ENCODE measurements at places on chromosomes 5 and 9. TPM values are rescaled to one million over a fixed set of nuclear protein-coding genes. Genes with fewer than 3 reads are reported as not detected.

GRCh38 chr5:177487144-177487543 lies 10.3 kb downstream of the PDLIM7 start:
- DNase-seq: no peak

GRCh38 chr5:36535859-36536615 lies 70.4 kb upstream of the SLC1A3 start:
- no peak for DNase-seq

PCDHGB4 gene
- 2.3 TPM for total RNA-seq

DNA sequence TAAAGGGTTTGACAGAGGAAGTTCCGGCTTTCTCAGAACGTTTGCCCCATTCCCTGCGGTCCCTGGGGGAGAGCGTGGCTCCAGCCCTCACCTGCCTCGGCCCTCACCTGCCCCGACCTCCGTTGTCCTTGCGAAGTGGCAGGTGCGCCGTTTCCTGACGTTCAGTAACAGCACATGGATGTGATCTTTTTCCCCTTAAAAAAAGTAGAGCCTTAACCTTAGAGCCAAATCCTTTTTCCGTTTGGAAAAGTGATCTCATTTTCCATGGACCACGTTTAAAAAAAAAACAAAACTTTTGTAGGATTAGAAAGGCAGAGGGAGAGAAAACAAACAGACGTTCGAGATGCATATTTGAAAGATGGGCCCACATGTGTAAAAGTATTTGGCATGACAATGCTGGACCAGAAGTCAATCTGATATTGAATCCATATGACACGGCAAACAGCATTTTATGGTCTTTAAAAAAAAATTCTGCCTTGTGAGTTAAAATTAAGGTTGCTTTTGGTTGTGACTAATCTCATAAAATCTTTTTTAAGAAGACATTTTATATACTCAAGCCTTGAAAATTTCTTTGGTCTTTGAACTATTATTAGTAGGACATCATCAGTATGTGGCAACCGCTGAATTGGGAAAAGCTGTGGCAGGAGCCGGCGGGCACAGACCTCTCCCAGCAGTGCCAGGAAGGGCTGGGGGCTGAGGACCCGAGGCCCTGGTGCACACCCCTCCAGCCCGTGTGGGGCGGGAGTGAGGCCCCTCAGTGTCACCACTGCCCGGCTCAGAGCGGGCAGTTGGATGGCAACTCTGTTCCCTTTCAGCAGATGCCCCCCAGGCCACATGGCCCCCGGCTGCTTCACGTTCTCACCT lies 42.5 kb upstream of the EXOC3 start:
- peak; percentile 75 for DNase-seq

DNA sequence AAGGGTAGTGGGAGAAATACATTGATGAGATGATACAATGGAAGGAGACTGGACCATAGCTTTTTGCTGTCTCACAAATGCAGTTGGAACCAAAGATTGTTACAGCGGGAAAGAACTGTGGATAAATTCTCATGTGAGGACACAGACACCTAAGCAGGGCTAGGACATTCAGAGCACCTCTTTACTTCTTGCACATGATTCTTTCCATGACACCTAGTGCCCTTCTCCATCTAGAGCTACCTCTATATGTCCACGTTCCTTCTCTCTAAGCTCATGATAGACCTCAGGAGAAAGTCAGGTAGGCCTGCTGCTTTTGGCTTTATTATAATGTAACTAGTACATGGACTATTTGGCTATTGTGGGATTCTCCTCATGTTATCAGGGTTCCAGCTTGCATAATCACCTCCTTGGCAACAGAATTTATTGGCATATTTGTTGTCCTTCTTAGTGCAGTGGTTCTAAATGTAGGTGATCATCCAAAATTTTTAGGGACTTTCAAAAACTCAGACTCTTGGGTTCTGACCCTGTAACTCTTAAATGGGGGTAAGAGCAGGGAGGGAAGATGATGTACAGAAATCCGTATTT lies 27.2 kb downstream of the NR3C1 start:
- DNase-seq: no peak

DNA sequence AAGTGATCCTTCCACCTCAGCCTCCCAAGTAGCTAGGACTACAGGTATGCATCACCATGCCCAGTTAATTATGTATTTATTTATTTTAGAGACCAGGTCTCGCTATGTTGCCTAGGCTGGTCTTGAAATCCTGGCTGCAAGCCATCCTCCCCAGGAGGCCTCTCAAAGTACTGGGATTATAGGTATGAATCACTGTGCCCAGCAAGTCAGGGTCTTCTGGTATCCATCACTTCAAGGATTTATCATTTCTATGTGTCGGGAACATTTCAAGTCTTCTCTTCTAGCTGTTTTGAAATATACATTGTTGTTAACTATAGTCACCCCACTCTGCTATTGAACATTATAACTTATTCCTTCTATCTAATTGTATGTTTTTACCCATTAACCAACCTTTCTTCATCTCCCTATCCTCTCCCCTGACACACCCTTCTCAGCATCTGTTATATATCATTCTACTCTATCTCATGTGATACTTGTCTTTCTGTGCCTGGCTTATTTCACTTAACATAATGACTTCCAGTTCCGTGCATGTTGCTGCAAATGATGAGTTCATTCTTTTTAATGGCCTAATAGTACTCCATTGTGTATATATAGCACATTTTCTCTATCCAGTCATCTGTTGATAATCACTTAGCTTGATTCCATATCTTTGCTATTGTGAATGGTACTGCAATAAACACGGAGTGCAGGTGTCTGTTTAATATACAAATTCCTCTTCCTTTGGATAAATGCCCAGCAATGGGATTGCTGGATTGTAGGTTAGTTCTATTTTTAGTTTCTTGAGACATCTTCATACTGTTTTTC lies 26.4 kb downstream of the UTP15 start:
- no peak for DNase-seq

DNA sequence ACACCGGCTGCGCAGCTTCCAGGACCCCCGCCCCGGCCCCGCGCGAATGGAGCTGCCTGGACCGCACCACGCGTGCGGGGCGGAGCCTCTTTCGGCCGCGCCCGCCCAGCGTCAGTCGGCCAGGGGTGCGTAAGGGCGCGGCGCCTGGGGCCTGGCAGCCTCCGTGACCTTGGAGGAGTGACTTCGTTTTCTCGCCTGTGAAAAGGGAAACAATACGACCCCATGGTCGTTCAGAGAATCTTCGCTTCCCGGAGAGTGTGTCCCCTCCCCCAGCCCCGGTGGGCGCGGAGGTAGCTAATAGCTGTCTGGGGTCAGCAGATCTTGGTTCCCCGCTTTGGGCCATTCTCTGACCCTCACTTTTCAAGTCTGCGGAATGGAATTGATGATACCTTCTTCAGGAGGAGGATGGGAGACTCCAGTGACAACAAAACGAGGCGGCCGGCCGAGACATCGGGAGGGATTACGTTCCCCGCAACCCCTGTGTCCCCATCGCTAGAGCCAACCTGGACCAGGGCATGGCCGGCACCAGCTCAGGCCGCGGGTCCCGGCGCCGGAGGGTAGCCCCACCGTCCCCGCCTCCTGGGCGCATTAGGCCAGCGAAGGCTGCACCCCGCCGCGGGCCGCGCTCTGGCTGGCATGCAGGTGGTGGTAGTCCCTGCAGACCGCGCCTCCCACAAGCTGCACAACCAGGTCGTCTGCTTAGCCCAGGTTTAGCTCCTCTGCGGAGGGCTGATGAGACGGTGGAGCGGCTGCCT lies 5.5 kb upstream of the CDHR2 start:
- DNase-seq: peak; percentile 95

ZNF618 gene
- total RNA-seq: 10.9 TPM

- no peak for DNase-seq
Measured at GRCh38 chr9:96108691-96109380, 193.1 kb downstream of the HSD17B3 start.

DNA sequence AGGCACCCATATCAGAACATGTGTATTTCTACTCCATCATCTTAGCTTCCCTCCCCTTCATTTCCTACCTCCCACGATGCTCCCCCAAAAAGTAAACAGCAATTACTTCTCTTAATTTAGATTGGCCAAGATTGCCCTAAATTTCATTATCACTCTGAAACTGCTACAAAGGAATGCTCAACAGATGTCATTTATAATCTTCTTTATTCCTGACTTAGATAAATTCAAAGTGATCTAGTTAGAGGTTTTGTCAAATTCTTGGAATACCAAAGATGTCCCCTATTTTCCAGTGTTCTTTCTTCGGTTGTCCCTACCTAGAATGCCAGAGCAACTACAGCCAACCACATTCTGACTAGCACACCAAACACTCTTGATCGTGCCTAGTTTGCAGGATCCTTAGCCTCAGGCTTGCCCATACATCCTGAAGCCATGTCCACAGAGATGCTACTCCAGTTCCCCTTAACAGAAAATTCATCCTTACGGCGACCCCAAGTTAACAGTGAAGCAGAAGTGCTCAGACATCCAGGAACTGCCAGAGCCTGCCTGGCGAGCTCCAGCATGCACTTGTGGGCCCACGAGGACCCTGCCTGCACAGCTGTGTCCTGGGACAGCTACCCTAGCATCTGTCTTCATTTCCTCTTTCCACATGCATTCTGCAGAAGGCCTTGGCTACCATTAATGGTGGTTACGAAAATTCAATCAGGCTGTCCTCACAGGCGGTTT lies 31.6 kb downstream of the DAP start:
- no peak for DNase-seq

DNA sequence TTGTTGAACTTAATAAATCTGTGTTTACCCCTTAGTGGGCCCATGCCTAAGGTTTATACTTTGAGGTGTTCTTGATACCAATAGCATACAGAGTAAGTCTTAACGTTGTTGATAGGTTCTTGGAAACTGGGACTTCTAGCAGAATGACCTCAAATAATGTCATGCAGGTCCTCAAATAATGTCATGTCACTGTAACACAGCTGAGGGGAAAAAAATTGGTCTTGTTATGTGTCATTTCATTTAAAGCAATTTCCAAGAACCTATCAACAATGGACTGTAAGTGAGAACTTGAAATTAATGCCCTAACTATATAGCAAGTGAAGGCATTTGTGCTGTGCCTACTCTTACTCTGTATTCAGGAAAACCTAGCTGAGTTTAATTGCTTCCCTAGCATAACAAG lies 7.2 kb downstream of the DNAJA1 start:
- no peak for DNase-seq

- DNase-seq: no peak
Measured at GRCh38 chr9:95213117-95213516, 104.4 kb downstream of the FANCC start.

DNA sequence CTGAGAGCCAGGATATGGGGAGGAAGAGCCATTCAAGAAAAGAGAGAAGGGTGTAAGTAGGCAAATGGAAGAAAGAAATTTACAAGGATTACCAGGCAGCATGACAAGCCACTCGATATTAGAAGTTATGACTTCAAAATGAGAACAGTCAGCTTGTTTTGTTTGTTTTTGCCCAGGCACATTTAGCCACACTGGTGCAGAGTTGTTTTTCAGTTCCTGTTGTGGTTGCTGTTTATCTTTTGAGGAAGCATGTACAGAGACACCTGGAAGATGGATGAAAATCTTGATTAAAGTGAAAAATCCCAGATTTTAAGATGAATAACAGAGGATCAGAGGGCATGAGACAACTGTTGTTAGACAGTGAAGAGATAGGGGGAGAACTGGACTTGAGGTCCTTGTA lies 199.1 kb downstream of the MTRR start:
- no peak for DNase-seq

GRCh38 chr9:129880654-129881546 lies 45.6 kb downstream of the USP20 start:
- DNase-seq: peak; percentile 76

DNA sequence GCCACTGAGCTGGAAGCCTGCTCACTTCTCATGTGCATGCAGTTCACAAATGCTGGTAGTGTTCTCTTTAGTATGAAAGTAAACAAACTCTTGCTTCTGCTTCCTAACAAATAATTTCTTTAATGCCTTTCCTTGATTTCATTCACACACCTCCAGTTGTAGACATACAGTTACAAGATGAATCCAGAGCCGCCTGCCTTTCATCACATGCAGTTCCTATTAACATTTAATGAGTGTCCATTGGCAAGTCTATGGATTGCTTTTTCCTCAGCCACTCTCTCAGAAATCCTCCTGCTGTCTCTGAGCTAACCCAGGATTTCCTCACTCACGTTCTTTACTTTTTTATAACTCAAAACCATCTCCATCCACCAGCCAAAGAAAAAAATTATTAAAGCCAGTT lies 408.6 kb downstream of the BNC2 start:
- DNase-seq: no peak

GRCh38 chr5:137727623-137728022 lies 8.3 kb downstream of the KLHL3 start:
- DNase-seq: no peak

DNA sequence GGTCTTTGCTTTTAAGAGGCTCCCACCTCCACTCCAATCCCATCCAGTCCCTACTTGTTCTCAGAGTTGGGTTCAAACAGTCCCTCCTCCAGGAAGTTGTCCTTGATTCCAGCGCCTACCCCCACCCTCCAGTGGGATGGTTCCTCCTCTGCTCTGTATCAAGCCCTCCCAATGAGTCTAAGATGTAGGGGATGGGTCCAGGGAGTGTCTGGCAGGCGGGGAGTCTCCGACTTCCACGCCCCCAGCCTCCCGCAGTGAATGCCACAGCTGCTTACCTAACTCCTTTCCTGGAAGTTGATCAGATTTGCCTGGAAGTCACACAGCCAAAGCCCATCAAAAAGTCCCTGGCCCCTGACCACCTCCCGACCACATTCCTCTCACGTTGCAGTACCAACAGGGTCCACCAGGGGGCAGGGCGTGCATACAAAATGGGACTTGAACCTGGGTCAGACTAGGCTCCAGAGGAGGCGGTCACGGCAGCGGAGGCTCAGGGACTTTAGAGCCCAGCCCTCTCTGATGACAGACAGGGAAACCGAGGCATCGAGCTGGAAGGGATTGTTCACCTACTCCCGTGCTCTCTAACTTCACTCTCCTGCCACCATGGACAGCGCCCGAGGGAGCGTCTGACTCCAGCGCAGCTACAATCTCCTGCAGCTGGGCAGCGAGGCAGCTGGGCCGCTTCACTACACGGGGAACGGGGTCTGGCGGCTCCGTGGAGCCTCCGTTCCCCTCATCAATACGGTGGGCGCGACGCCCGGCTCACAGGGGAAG lies 25.0 kb upstream of the TDRD7 start:
- peak; percentile 86 for DNase-seq

GRCh38 chr5:96721351-96721977 lies 59.3 kb downstream of the CAST start:
- DNase-seq: no peak

- no peak for DNase-seq
Measured at GRCh38 chr5:83856881-83857280, 136.2 kb upstream of the HAPLN1 start.

GRCh38 chr5:81751836-81752643 lies 1.1 kb upstream of the SSBP2 start:
- DNase-seq: no peak

GRCh38 chr9:121294866-121295661 lies 27.1 kb downstream of the GSN start:
- no peak for DNase-seq

GRCh38 chr9:75176037-75176436 lies 87.7 kb downstream of the OSTF1 start:
- no peak for DNase-seq

GRCh38 chr9:93089481-93089991 lies 6.5 kb upstream of the CARD19 start:
- peak; percentile 63 for DNase-seq

DNA sequence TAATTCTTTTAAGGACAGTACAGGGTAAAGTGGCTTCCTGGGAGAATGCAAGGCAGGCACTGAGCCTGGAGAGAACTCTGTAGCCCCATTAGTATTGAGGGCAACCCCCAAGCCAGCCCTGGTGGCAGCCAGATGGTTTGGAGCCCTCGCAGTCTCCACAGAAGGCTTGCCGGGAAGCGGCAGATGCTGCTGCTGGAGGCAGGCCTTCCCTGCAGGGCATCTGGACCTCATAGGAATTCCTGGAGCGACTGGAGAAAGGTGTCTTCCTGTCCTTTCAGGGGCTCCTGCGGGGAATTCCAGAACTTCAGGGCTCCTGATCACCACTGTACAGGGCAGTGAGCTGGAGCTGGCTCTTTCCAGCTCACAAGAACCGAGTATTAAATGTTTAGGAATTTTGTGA lies 167.5 kb downstream of the INSYN2B start:
- no peak for DNase-seq
